ENCODE measurements at places on chromosomes 4 and X.

GRCh38 chrX:103919270-103919637 lies 43.2 kb upstream of the TMSB15B start:
- peak overlapping the region; percentile 95 for H3K4me3 ChIP-seq
- H3K27me3 ChIP-seq: no peaks in the 10 kb centered on the region
- no peak for DNase-seq

DNA sequence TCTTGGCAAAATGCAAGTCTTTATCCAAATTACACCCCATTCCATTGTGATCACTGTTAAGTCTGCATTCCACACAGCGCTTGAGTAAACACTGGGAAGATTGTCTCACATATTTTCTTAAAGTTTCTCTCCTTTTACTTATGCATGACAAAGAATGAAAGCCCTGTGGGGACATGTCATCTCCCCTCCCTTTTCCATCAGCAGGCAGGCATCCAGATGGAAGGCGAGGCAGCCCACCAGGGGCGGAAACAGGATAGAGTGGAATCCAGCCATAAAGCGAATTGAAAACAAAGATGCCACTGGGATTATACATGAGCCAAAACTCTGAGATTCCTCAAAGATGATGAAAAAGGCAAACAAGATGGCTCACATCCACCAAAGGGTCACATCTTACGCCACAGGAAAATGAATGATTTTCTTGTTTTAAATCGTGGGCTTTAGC lies 78.2 kb downstream of the AFAP1 start:
- H3K4me3 ChIP-seq: no peak overlapping the region
- H3K27me3 ChIP-seq: no peaks in the 10 kb centered on the region
- no peak for DNase-seq
- H3K4me1 ChIP-seq: peaks cover 17% of the 10 kb centered on the region
- H3K27ac ChIP-seq: peak overlapping the region; percentile 79
- H3K36me3 ChIP-seq: peaks cover 2% of the 10 kb centered on the region

DNA sequence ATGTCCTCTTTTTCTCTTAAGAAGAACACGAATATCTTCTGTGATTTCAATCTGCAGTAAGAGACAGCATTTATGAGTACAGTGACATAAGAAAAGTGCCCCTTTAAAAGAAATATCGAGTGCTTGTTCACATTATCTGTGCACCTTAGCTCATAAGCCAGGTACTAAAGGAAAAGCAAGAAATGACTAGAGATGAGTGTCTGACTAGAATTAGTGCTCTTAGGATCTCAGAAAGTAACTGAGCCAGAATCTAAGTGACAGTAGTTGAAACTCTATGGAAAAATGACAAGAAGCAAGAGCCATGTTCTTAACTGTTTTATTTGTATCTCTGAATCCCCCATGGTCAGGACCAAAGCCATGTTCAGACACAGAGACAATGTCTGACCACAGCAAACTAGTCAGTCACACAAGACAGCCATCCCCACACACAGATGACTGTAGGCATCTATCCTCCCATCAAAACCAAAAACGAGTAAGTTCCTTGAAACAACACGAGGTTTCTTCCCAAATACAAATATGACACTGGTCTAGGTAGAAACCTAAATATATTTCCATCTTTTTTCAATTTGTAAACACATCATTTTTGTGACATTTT lies 36.8 kb downstream of the ACSL4 start:
- no peaks in the 10 kb centered on the region for H3K27me3 ChIP-seq
- peaks cover 7% of the 10 kb centered on the region for H3K4me1 ChIP-seq
- no peak overlapping the region for H3K27ac ChIP-seq

GRCh38 chr4:121457278-121457875 lies 76.6 kb upstream of the QRFPR start:
- no peak overlapping the region for H3K27ac ChIP-seq
- peaks cover 7% of the 10 kb centered on the region for H3K36me3 ChIP-seq
- H3K4me1 ChIP-seq: peaks cover 2% of the 10 kb centered on the region
- H3K27me3 ChIP-seq: peaks cover 62% of the 10 kb centered on the region
- H3K4me3 ChIP-seq: no peak overlapping the region
- DNase-seq: no peak

- no peaks in the 10 kb centered on the region for H3K27me3 ChIP-seq
- no peak overlapping the region for H3K27ac ChIP-seq
- no peak overlapping the region for H3K4me3 ChIP-seq
- H3K4me1 ChIP-seq: peaks cover 3% of the 10 kb centered on the region
Observed at GRCh38 chr4:38829237-38829636, 24.6 kb upstream of the TLR1 start.

DNA sequence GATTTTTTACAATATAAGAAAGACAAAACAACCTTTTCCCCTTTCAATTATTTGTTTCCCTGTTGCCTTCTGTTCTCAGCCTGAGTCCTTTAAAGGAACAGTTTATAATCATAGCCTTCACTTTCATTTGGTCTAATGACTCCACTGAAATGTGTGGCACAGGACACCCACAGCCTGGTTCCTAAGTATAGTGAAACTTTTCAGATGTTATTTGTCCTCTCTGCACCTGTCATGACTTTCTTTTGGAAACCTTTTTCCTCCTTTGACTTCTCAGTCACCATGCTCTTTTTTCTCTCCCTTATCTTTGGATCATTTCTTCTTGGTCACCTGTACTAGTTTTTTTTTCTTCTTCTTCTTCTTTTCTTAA lies 237.8 kb upstream of the ANXA3 start:
- peaks cover 38% of the 10 kb centered on the region for H3K27me3 ChIP-seq
- no peaks in the 10 kb centered on the region for H3K36me3 ChIP-seq
- DNase-seq: no peak

- no peaks in the 10 kb centered on the region for H3K36me3 ChIP-seq
- DNase-seq: no peak
- no peaks in the 10 kb centered on the region for H3K4me1 ChIP-seq
- no peak overlapping the region for H3K4me3 ChIP-seq
Observed at GRCh38 chr4:20493761-20494353, 206.4 kb upstream of the PACRGL start.

DNA sequence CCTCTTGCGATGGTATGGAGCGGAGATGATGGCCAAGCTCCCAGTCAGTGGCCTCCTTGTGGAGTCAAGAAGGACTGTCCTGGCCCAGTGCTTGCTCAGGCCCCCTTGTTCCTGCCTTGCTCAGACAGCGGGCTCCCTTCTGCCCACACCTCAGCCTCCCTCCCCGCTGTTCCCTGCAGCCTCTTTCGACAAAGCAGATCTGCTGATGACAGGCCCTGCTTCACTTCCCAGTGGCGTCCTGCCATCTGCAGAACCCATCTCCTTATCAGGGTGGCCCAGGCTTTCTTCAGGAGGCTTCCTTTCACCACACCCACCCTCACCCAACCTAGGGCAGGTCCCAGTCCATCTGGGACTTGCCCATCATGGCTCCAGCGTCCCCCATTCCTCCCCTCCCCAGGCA lies 80.0 kb downstream of the CLDN34 start:
- H3K27me3 ChIP-seq: no peaks in the 10 kb centered on the region
- H3K36me3 ChIP-seq: no peaks in the 10 kb centered on the region
- H3K27ac ChIP-seq: no peak overlapping the region
- no peak overlapping the region for H3K4me3 ChIP-seq
- no peak for DNase-seq

GRCh38 chr4:76831711-76832373 lies 66.1 kb downstream of the SOWAHB start:
- no peaks in the 10 kb centered on the region for H3K36me3 ChIP-seq
- H3K4me1 ChIP-seq: no peaks in the 10 kb centered on the region
- no peak for DNase-seq
- peaks cover 9% of the 10 kb centered on the region for H3K27me3 ChIP-seq

DNA sequence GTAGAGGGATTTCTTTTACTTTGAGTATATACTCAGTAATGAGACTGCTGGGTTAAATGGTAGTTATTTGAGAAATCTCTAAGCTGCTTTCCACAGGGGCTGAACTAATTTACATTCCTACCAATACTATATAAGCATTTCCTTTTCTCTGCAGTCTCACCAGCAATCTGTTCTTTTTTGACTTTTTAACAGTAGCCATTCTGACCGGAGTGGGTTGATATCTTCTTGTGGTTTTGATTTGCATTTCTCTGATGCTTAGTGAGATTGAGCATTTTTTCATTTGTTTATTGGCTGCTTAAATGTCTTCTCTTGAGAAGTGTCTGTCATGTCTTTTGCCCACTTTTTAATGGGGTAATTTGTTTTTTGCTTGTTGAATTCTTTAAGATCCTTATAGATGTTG lies 43.3 kb downstream of the SPCS3 start:
- no peak overlapping the region for H3K4me3 ChIP-seq
- H3K4me1 ChIP-seq: no peaks in the 10 kb centered on the region
- DNase-seq: no peak
- no peaks in the 10 kb centered on the region for H3K36me3 ChIP-seq
- H3K27me3 ChIP-seq: no peaks in the 10 kb centered on the region

DNA sequence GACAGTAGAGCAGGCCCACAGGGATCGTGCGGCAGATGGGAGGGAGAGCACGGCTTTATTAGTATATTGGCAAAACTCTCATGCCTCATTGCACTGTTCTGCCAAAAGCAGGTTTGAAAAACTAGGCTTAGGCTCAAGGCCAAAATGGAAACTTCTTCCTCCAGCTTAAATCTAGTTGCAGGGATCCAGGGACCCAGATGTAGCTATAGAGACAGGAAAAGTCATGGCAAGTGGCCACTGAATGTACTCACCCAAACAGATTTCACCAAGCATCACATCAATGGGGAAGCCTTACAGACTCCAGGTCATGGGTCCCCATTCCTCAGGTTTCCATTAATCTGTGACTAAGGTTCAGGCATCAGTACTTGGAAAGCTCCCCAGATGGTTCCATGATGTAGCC lies 149.2 kb downstream of the STK32B start:
- no peaks in the 10 kb centered on the region for H3K36me3 ChIP-seq
- no peak for DNase-seq
- H3K4me3 ChIP-seq: no peak overlapping the region
- H3K27me3 ChIP-seq: peaks cover 4% of the 10 kb centered on the region
- H3K4me1 ChIP-seq: no peaks in the 10 kb centered on the region

DNA sequence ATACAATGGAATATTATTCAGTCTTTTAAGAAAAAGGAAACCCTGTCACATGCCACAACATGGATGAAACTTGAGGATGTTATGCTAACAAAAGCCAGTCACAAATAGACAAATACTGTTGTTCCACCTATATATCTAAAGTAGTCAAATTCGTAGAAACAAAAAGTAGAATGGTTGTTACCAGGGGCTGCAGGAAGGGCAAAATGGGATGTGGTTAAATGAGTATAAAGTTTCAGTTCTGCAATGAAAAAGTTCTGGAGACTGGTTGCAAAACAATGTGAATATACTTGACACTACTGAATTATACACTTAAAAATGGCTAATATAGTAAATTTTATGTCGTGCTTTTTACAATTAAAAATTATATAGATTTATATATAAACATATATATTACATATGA lies 12.2 kb downstream of the SPOCK3 start:
- no peak overlapping the region for H3K4me3 ChIP-seq
- no peak for DNase-seq
- H3K27me3 ChIP-seq: no peaks in the 10 kb centered on the region
- no peaks in the 10 kb centered on the region for H3K36me3 ChIP-seq
- H3K4me1 ChIP-seq: no peaks in the 10 kb centered on the region

DNA sequence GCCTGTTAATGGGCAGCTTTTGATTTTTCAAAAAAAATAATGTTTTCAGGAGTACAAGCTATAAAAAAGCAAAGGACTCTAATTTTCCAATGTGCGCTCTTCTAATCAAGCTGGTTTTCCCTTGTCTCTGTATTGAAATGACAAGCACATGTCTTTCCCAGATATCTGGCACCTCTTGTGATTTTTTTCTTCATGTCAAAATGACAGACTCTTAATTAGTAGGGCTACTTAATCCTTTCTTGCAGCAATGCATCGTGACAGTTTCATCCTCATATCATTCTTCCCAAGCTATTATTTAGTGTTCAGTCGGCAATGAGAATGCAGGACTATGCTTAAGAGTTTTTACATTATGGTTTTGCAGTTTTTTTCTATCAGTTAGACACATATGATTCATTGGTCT lies 139.5 kb downstream of the MAGEC1 start:
- no peaks in the 10 kb centered on the region for H3K36me3 ChIP-seq
- H3K4me3 ChIP-seq: no peak overlapping the region
- no peaks in the 10 kb centered on the region for H3K27me3 ChIP-seq
- no peak overlapping the region for H3K27ac ChIP-seq

GRCh38 chr4:107129076-107129475 lies 93.0 kb upstream of the DKK2 start:
- H3K27me3 ChIP-seq: no peaks in the 10 kb centered on the region
- H3K36me3 ChIP-seq: no peaks in the 10 kb centered on the region
- no peak overlapping the region for H3K4me3 ChIP-seq

DNA sequence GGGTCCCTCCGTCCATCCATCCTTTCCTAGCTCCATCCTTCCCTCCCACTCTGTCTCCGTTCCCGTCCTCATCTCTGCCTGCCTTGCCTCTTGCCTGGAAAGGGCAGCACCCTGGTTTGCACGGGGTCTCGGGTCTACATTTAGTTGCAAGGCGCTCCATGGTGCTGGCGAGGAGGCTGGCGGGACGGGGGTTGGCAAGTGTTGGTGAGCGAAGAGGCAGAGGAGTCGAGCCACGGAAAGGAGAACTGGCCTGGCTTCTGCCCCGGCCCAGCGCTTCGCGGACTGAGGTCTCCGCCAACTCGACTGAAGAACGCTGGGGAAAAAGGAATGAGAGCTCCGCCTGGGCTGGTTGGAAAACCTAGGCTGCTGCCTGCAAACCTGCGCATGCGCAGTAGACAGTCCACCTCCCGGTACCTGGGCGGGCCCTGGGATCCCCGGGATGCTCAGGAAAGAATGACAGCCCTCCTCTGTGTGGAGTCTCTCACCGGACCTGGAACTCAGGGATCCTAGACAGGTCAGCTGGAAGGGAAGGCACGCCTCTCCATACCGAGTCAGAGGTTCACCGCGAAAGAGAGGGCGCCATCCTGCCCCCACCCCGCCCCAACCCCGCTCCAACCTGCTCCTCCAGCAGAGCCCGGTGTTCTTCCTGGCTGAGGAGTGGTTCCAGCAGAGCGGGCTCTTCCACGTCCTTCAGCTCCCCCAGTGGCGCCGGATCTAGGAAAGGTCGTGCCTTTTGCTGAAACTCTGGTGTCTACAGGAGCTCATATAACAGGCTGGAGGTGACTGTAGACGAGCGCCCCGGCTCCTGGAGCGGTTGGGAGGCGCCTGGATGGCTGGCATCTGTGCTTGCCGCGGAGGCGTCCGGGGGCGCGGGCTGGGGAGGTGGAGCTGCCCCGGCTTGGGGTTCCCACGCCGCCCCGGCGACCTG lies 6.0 kb downstream of the FRG2 start:
- DNase-seq: no peak
- peak overlapping the region; percentile 56 for H3K27ac ChIP-seq
- H3K4me3 ChIP-seq: peak overlapping the region; percentile 82
- H3K27me3 ChIP-seq: peaks cover 46% of the 10 kb centered on the region

All from T-helper 17 cell (primary cell).